ENCODE measurements at places on chromosomes 13 and 19.

DNA sequence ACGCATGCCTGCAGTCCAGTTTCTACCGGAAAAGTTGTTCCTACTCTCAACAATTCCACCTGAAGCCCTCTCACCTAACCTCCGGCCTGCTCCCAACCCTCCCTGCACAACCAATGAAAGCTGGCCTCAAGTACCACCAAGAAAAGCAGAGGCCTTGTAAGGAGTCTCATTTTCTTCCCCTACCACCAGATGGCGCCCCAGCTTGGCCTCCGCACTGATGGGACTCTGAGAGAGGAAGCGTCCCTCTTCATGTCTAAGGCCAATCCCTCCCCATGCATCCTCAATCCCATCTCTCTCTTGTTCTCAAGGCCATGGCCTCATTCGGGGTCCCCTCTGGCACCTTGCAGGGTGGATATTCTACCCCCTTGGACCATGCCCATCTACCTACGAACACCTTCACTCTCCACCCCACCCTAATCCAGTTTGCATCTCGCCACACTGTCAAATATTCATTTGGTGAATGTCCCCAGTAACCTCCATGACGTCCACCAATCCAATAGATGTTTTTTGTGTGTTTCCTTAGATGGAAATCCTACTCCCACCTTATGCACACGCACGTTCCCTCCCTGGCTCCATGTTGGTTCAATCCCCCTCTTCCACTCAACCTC lies 412.8 kb downstream of the ZNF536 start:
- peak; percentile 22 for DNase-seq

DNA sequence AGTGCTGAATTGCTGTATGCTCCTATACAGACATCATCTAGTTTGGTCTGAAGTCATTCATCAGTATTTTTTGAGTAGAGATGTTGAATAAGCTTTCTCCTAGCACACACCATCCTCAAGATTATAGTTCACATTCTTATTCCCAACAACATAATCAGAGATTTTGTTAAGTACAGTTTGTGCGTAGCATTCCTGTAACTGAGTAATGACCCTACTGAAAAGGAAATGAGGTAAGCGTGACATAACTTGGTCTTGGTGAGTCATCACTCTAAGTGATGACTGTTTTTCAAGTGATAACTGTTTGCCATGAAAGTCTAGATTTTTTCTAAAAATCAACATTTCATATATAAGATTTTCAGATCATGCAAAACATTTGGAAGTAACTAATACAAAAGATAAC lies 18.5 kb upstream of the FAM216B start:
- DNase-seq = peak; percentile 94

DNA sequence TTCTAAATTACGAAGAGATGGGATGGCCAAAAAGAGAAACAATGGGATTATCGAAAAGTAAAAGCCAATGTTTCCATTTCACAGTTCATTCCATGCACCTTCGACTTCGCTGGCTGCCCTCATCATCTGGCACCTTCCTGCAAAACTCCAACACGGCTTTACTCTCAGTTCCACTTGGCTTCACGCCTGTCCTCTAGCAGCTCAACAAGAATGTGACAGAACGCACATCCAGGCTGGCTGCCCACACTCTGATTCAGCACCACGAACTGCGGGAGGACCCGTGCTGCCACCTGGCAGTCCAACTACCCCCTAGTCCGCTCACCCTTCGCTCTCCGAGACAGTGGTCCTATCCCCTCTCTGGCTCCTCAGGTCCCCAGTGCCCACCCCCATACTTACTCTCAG lies 11.7 kb downstream of the ATP7B start:
- DNase-seq = peak; percentile 29

- DNase-seq = peak; percentile 85
Measured at GRCh38 chr19:52722062-52723003, 12.5 kb downstream of the ZNF611 start.

GRCh38 chr13:42707586-42707985 lies 73.8 kb upstream of the FAM216B start:
- peak; percentile 45 for DNase-seq

DNA sequence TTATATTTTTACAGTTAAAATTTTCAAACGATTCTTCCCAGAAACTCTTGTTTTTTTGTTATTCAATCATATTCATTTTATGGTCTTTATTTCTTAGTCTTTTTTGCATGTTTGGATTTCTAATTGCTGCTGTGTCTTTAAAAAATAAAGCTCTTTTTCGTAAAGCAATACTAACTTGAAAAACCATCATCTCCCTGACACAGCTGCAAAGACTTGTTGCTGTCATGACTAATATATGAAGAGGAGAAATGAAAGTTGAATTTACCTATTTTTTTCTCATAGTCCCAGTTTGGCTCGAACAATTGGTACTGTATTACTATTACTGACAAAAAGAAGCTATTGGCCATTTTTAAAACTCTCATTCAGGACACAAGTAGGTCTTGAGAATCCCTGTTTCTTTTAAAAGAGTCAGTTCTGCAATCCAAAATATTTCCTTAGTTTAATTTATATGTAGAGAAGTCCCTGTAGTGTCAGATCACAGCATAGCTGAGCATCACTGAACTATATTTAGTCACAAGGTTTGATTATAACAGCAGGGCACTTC lies 12.1 kb upstream of the SPART start:
- no peak for DNase-seq

DNA sequence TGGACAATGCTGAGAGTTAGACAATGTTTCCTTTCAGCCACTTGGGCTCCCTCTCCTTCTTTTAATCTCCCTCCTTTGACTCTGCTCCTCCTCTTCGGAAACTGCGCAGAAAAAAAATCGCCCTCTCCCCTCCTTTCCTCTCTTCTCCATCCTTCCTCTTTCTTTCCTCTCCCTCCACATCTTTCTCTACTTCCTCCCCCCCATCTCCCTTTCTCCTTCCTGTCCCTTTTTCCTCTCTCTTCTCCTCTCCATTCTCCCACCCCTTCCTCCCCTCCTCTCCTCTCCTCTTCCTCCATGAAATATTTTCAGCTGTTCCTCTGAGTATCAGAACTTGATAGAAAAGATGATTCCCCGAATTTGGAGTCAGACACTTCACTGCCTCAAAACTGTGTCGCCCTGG lies 15.1 kb upstream of the PTPRS start:
- no peak for DNase-seq

- no peak for DNase-seq
Measured at GRCh38 chr13:111903143-111903542, 163.8 kb upstream of the SOX1 start.

DNA sequence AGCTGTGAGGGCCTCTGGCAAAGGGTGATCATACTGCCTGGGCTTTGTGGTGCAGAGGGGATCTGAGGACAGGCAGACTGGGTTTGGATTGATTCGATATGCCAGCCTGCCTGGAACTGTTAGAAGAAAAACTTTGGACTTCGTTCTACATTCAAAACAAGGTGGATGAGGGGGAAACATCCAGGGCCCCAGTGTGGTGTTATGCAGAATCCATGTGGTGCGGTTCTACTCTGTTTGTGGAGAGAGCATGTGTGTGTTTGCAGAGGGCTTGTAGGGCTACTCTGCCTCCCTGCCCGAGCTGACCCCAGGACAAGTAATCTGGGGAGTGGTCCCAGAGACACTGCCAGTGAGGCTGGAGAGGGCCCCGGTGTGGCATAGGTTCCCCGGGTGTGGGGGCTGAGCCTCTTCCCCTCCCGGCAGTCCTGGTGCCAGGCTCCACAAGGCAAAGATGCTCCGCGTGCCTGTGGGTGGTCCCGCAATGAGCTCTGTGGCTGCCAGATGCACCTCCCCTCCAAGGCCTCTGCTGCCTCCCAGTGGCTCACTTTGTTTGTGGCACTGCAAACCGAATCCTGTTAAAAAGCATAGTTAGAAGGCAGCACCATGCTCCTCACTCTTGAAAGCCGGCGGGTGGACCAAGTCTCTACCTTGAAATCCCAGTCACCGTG lies 22.3 kb upstream of the TFDP1 start:
- DNase-seq = peak; percentile 71

DNA sequence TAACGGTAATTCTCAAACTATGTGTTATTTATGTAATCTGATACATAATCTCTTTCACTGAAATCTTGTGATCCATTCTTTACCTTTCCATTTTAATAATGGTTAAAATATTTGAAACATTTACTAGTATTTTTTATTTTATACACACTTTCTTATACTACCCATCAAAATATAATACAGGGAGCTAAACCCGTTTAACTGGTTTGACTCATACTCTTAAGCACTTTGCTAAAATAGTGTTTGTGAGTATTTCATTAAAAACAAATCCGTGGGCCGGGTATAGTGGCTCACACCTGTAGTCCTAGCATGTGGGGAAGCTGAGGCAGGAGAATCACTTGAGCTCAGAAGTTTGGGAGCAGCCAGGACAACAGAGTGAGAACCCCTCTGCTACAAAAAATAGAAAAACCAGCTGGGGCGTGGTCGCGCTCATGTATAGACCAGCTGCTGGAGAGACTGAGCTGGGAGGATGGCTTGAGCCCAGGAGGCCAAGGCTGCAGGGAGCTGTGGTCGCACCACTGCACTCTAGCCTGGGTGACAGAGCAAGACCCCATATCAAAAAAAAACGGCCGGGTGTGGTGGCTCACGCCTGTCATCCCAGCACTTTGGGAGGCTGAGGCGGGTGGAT lies 43.8 kb upstream of the DCUN1D2 start:
- no peak for DNase-seq

DNA sequence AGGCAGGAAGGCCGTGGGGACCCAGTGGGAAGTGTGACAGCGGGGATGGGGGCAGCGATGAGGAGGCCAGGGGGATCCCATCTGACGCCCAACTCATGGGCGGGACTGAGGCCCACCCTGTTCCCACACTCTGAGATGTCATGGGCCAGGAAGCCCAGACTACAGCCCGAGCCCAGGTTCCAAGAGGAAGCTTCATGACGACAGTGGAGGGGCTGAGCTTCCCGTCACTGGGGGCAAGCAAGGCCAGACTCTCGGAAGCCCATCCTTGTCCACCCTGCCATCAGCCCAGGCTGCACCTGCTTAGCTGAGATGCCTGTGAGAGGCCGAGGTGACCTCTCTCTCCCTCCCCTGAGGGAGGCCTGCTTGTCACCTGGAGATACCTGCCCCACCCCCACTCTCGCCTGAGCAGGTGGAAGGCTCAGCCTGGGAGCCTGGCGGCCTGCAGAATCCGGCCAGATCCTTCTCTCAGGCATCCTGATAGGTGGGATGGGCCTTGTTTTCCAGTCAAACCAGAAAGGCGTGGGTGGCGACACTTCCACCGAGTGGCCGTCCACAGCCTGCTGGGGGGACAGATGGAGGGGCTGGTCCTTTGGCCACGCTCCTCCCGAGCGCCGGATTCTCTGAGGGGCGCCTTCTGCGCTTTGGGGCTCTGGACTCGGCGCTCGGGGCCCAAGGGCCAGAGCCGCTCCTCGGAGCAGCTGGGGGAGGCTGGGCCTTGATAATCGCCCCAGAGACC lies 4.8 kb downstream of the ZBTB7A start:
- DNase-seq = no peak

- DNase-seq = no peak
Measured at GRCh38 chr13:25324100-25324499, 22.7 kb downstream of the NUP58 start.

GRCh38 chr13:98466634-98467236 lies 110.2 kb downstream of the STK24 start:
- peak; percentile 71 for DNase-seq

DNA sequence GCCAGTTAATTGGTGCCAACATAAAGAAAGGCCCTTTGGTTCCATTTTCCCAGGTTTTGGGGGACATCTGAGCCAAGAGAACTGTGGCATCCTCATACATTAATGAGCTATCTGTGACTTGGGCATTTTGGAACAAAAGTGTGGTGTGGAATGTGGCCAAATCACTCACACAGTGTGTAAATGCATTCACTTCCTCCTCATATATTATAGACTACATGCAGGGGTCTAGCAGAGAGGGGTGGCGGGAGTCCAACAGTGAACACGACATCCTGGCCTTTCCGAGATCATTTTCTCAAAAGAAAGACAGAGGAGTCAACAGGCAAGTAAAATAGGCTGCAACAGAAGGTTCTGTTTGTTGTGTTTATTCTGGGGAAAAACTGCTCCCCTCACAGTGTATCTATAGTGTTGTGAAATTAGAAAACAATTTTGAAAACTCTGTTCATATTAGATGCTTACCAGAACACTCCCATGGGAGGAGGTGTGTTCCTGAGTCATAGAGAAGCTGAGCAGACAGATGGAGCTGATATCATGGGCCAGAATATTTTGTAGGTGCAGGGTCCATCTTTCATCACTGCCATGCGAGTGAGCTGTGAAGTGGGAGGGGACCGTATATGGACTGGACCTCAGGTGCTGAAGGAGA lies 36.9 kb downstream of the PABPC3 start:
- DNase-seq = no peak

GRCh38 chr13:49791711-49792549 lies 552 bp downstream of the KPNA3 start:
- DNase-seq = peak; percentile 43

- DNase-seq = peak; percentile 39
Measured at GRCh38 chr13:44197791-44198770, 175.5 kb upstream of the SERP2 start.

- no peak for DNase-seq
Measured at GRCh38 chr13:110869231-110869804, 45.6 kb downstream of the ANKRD10 start.

DNA sequence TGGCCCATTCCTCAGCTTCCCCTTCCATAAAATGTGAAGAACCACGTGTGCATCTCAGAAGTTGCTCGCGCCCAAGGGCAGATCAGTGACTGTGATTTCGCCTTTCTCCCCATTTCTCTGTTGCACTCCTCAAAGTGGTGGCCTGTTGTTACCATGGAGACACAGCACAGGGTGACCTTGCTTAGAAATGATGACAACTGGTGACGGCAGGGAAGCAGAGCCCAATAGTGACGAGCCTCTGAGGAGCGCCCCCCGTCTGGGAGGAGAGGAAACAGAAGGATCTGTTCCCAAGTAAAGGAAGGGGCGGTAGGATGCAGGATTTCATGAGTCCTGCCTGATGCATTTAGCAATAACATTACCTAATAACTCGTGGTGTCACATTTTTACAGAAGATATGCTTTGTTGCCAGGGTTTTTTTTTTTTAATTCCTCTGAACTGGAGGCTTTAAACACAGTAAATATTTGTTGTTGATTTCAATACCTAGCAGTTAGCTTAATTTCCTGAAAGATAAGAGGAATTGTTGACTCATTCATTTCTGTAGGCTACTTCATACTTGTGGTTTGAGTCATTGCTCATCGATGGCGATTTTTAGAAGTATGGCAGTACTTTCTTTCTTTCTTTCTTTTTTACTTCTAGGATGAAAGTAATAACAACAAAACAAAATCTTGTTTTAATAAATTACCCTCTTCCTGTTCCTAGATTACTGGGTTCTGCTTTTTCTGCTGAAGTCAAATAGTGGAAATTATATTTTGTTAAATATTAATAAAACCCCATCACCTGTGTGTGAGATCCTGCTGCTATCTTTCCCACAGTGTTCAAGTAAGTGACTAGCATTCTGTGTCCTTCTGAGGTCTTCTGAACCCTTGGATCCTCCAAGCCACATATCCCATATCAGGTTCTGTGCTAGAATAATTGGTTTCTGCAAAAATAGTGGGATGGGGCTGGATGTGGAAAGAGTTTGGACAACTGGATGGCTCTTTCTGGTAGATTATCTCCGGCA lies 36.0 kb downstream of the MBNL2 start:
- peak; percentile 95 for DNase-seq
